ENCODE measurements at places on chromosomes 1 and 21.
A peak's percentile ranks its signal among the peaks of the same experiment; 100 is the strongest.

DNA sequence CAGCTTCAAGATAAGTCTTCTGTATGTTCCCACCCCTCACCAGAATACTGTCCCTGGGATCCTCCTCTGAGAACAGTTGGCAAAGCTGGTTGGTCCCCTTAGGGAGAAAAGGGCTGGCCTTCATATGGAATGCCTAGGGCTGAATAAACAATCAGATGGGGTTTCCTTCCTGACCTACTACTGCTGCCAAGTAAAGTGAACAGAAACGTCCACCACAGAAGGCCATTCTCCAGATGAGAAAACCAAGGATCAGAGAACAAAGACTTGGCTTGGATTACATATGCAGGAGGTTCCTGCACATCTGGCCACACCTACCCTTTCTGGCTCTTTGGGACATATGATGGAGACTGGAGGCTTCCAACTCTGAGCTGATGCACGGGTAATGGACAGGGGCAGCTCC, 194.5 kb downstream of the HIVEP3 start:
- DNase-seq, result no peak
- H3K27me3 ChIP-seq, result peaks cover 5% of the 10 kb centered on the region
- no peak overlapping the region for H3K27ac ChIP-seq
- H3K4me1 ChIP-seq, result peaks cover 24% of the 10 kb centered on the region
- no peak overlapping the region for H3K4me3 ChIP-seq

- peaks cover 8% of the 10 kb centered on the region for H3K36me3 ChIP-seq
- peak overlapping the region; percentile 68 for H3K27ac ChIP-seq
- no peak overlapping the region for H3K4me3 ChIP-seq
- peaks cover 3% of the 10 kb centered on the region for H3K27me3 ChIP-seq
- DNase-seq, result no peak
- peaks cover 9% of the 10 kb centered on the region for H3K4me1 ChIP-seq
Observed at GRCh38 chr1:25954282-25954938, 43.5 kb downstream of the PAFAH2 start.

DNA sequence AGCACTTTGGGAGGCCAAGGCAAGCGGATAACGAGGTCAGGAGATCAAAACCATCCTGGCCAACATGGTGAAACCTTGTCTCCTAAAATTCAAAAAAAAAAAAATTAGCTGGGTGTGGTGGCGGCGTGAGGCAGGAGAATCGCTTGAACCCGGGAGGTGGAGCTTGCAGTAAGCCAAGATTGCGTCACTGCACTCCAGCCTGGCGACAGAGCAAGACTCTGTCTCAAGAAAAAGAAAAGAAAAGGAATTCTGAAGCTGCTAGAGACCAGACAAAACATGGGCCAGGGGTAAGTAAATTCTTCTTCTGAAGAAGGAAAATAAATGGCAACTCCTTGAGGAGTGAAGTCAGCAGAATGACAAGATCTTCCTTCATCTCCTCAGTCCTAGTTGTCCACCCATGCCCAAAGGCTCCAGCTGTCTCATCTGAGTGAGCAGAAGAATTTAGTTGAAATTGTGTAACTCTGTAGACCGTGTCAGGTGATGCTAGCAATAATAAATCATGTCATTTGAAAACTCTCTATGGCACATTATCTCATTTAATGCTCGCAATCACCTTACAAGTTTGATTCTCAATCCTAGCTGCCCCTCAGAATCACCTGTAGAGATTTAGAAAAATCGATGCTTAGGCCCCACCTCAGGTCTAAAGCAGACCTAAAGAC, 14.3 kb downstream of the PDZK1 start:
- no peak overlapping the region for H3K4me3 ChIP-seq
- H3K4me1 ChIP-seq, result peaks cover 3% of the 10 kb centered on the region
- DNase-seq, result no peak
- H3K27me3 ChIP-seq, result peaks cover 10% of the 10 kb centered on the region

- H3K36me3 ChIP-seq, result no peaks in the 10 kb centered on the region
- no peak overlapping the region for H3K4me3 ChIP-seq
- H3K27me3 ChIP-seq, result no peaks in the 10 kb centered on the region
- H3K27ac ChIP-seq, result no peak overlapping the region
- H3K4me1 ChIP-seq, result no peaks in the 10 kb centered on the region
Observed at GRCh38 chr1:67274623-67275325, 32.9 kb upstream of the IL12RB2 start.

DNA sequence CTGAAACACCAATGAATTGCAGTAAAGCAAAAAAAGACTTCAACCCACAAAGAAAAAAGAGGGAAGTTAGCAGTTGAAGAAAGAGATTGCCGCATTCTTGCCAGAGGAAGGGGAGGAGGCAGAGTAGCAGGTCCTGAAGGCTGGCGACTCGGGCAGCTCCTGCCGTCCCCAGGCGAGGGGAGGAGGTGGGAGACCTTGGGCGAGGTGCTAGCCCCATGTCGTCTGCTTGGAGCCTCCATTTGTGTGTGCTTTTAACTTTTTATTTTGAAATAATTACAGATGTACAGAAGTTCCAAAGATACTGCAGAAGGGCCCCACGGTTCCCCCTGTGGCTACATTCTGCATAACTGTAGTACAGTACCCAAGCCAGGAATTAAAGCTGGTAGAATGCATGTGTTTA, 6.7 kb downstream of the TRPM2 start:
- peaks cover 9% of the 10 kb centered on the region for H3K27me3 ChIP-seq
- peaks cover 15% of the 10 kb centered on the region for H3K36me3 ChIP-seq
- DNase-seq, result no peak
- no peak overlapping the region for H3K4me3 ChIP-seq

GRCh38 chr1:173095632-173096031, 44.9 kb upstream of the TNFSF18 start:
- H3K27ac ChIP-seq, result no peak overlapping the region
- H3K36me3 ChIP-seq, result no peaks in the 10 kb centered on the region
- H3K4me1 ChIP-seq, result no peaks in the 10 kb centered on the region

DNA sequence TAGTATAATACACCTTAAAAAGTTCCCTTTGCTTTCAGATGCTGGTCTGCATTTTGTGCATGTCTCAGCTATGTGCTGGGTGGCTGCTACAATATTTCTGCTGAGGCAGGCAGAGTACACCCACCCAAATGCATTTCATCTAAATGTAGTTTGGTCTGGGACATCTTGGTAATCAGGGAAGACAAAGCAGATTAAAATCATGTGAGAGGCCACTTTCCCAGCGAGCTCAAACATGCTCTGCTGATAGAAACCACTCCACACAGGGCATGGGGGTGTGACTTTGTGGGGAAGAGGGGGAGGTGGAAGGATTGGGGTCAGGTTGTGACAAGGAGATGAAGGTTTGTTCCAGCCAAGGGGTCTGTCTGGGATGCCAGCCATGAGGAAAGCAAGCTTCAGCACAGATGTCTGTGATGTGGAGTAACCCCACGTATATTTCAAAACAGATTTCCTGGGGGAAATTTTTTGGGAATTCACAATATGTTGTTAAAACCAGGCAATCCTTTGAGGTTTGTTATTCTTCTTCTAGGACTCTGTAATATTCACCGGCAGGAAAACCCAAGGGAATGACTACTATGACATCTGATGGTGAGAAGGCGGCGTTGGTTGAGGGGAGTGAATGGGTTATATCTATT, 255.1 kb upstream of the FGGY start:
- no peaks in the 10 kb centered on the region for H3K4me1 ChIP-seq
- H3K4me3 ChIP-seq, result no peak overlapping the region
- H3K27ac ChIP-seq, result no peak overlapping the region
- peaks cover 4% of the 10 kb centered on the region for H3K36me3 ChIP-seq
- H3K27me3 ChIP-seq, result peaks cover 2% of the 10 kb centered on the region

DNA sequence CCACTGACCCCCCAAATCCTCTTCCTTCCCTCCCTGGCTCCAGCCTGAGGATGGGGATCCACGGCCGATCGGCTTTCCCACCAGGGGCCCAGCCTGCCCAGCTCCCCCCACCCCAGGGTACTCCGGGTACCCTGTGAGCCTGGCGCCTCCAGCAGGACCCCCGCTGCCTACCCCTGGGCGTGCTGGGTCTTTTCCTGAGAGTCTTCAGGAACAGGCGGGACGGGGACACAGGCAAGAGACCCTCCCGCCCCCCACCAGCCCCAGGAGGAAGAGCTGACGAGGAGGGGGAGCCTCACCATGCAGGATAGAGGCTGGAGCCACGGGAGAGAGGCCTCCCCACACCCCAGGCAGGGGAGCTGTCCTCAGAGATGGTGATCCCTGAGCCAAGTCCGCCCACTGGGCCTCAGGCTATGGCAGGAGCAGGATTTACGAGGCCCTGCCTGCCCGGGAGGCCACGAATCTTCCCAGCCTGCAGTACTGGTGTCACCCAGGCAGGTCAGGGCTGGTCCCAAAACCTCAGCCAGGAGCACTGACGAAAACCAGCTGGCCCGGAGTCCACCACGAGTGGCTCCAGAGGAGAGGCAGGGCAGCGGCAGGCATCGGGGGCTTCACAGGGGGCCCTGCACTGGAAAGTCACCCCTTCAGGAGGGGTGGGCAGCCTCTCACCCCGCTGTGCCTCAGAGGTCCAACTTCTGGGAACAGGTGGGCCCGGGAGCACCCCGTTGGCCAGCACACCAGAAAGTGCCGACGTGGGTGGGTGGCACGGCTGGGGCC, 58.0 kb downstream of the MEGF6 start:
- no peaks in the 10 kb centered on the region for H3K4me1 ChIP-seq
- H3K36me3 ChIP-seq, result no peaks in the 10 kb centered on the region
- no peak for DNase-seq
- peaks cover 5% of the 10 kb centered on the region for H3K27me3 ChIP-seq
- H3K4me3 ChIP-seq, result no peak overlapping the region

- no peaks in the 10 kb centered on the region for H3K36me3 ChIP-seq
- H3K4me1 ChIP-seq, result peaks cover 73% of the 10 kb centered on the region
- H3K4me3 ChIP-seq, result peak overlapping the region; percentile 61
- DNase-seq, result no peak
- peaks cover 4% of the 10 kb centered on the region for H3K27me3 ChIP-seq
Observed at GRCh38 chr1:208235982-208236761, 8.0 kb downstream of the PLXNA2 start.

DNA sequence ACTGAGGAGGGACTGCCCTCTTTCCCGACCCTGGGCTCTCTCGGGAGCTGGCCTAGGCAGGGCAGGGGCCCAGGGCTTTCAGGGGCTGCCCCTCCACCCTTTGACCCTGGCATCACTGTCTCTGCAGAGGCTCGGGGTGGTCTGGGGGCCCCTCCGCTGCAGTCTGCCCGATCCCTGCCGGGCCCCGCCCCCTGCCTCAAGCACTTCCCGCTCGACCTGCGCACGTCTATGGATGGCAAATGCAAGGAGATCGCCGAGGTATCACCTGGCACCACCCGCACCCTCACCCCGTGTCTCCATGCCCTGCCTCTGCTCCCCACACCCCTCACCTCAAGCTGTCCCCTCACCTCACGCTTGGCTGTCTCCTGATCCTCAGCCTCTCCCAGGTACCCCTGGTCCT, 5.5 kb downstream of the AMPD2 start:
- H3K36me3 ChIP-seq, result no peaks in the 10 kb centered on the region
- H3K27ac ChIP-seq, result no peak overlapping the region
- peaks cover 7% of the 10 kb centered on the region for H3K27me3 ChIP-seq
- DNase-seq, result no peak
- peaks cover 19% of the 10 kb centered on the region for H3K4me1 ChIP-seq
- H3K4me3 ChIP-seq, result peak overlapping the region; percentile 55

- no peak overlapping the region for H3K4me3 ChIP-seq
- H3K27ac ChIP-seq, result no peak overlapping the region
- H3K36me3 ChIP-seq, result no peaks in the 10 kb centered on the region
- H3K4me1 ChIP-seq, result peaks cover 18% of the 10 kb centered on the region
- DNase-seq, result no peak
Observed at GRCh38 chr1:64578270-64578973, 108.5 kb downstream of the CACHD1 start.

All from glutamatergic neuron (in vitro differentiated cells).